Right lobe of liver (tissue), 6 donors: ENCODE measurements at places on chromosomes 3 and 15. TPM values are rescaled to one million over a fixed set of nuclear protein-coding genes. Genes with fewer than 3 reads are reported as not detected.

- no peak for DNase-seq
These were observed 647.4 kb downstream of the NR2F2 start for GRCh38 chr15:96977886-96978285.

DNA sequence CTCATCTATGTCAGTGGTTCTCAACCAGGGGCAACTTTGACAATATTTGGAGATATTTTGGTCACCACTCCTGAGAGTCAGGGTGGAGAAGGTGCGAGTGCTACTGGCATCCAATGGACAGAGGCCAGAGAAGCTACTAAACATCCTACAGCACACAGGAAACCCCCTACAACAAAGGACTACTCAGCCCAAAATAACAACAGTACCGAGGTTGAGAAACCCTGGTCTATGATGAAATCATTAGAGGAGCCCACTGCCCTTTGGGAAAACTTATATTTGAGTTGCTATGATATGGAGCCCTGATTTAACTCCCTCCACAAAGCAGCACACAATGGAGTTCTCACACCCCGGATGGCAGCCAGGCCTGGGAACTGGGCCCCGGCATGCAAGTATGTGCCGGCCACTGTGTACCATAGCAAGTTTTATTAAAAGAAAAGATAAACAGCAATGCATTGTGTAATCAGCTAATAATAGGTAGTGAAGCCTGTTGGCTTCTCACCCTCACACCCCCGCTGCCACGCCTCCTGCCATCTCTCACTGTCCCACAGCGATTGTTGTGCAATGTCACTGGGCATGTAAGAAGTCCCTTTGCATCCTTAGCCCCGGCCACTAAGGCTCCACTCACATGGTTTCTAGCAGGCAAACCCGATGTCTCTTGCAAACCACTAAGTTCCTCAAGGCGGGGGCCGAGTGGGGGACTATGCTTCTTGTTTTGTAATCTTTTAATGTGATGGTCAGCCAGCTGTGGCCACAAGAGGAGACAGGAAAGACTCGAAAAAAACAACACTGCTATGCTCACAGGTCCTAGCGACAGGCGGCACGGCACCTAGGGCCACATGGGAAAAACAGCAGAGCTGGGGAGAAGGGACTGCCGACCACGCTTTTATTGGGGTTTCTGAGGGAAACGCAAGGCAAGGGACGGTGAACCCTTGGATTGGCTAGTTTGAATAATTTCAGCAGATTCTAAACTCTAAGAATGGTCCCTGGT, 110.0 kb downstream of the AQP9 start:
- peak; percentile 89 for DNase-seq

DNA sequence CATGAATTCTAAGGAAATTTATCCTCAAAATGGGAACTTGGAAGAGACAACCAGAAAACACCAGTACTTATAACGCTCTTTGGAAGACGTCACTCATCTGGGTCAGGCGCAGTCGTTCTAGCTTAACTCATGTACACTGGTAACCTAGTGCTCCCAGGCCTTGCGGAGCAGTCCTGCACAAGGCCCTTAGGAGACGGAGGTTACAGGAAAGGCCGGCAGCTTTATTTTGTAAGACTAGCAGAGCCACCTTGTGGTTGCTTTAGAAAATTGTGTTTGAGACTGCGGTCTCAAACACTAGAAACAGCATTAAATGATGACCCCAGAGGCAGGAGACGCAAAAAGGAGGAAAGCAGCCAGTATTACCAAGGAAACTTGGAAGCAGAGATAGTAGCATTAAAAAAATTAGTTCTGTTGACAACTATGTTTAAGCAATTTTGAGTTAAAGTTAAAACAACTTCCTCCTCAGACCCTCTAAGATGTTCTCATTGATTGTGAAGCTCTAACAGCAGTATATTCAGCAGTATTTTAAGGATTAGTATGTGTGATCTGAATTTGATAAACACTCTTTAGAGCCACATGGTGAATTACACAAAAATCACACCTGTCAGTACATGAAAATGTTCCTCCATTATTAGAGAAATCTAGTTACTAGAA, 141.9 kb upstream of the C2CD4B start:
- DNase-seq: peak; percentile 66

- no peak for DNase-seq
These were observed 39.4 kb upstream of the TIPARP start for GRCh38 chr3:156635034-156635433.

GRCh38 chr3:53730576-53730975, 115.6 kb downstream of the CHDH start:
- no peak for DNase-seq

DNA sequence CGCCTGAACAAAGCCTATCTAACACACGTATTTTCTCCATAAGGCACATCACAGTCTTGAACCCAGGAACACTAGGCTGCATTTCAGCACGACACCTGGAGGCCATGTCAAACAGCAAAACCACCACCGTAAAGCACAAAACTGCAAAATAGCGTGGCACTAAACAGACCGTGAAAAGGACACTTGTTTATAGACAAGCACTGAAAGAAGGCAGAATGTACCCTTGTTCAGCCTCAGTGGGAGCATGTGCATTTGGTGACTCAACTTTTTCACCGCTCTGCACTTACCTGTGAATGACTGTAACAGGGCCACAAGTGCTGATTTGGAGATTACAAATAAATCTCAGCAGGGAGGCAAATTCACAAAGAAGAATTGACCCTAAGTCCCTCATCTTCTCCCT, 80.8 kb downstream of the ISG20 start:
- DNase-seq: no peak

GRCh38 chr3:53188136-53188685, 27.2 kb downstream of the PRKCD start:
- no peak for DNase-seq

DNA sequence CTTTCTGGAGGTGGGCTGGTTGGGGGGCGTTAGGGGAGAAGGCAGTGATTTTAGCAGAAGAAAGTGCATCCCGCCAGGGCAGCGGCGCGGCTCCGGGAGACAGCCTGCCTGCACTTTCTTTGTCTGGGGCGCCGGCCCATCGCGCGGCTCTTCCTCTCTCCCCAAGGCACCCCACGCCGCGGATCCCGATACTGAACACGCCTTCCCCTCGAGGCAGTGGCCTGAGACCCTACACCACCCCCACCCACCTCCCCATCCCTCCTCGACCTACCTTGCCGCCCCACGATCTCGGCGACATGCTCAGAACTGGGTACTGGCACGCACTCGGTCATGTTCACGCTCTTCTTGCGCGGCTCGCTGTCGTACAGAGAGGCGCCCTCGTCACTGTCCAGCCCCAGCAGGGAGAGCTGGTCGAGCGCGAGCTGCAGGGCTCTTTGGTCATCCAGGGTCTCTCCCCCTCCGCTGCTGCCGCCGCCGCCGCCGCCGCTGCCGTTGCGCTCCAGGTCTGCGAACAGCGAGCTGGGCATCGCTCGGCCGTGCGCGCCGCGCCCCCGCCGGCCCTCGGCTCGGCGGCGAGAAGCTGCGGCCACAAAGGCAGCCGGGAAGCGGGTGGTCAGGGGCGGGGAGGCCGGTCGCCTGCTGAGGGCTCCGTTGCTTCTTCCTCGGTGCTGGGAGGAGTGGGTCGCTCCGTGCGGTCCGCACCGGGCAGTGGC, 483 bp downstream of the MEX3B start:
- peak; percentile 47 for DNase-seq

CCDC39 gene
- total RNA-seq: not detected

IL16 gene
- 2.1 TPM for total RNA-seq

- DNase-seq: no peak
These were observed 432.5 kb downstream of the MFSD1 start for GRCh38 chr3:159234306-159234705.

DNA sequence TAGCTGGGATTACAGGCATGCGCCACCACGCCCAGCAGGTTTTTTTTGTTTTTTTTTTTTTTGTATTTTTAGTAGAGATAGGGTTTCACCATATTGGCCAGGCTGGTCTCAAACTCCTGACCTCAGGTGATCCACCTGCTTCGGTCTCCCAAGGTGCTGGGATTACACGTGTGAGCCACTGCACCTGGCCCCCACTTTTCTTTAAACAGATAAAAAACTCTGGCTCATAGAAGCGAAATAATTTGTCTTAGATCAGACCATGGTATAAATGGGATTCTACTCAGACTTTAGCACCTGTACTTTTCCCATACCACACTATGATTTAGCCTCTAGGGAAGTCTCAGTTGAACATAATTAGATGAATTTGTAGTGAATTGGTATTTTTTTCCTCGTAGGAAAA, 182.4 kb downstream of the AKAP13 start:
- DNase-seq: no peak

GRCh38 chr3:13536832-13537231, 12.1 kb upstream of the FBLN2 start:
- no peak for DNase-seq

GRCh38 chr3:38054499-38055001, 15.5 kb downstream of the DLEC1 start:
- no peak for DNase-seq

SOX14 gene
- not detected for total RNA-seq

ITIH1 gene
- 1,173 TPM for total RNA-seq

GRCh38 chr15:43749690-43750345, 3.6 kb downstream of the PDIA3 start:
- DNase-seq: peak; percentile 35

DNA sequence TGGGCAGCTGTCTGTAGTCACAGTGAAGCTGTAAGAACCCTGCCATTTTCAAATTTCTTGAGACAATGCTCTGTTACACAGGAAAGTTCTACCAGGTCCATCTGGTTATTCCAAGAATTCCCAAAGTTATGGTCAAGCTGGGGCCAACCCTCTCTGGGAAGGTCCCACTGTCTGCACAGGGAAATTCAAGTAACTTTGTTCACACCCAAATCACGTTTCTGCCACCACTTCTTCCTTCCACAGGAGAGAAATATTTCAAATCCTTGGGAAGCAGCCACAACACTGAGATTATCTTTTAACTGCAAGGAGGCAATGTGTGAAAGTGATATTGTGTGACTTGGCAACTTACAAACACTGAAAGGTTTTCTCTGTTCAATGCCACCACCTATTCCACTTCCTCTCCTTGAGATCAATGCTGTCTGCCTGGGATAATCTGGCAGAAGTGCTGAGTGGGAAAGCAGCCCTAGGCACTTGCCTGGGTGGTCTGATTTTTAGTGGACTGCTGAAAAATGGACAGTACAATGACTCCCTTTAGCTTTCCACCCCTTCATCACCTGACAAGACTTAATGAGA, 5.6 kb downstream of the SCAMP2 start:
- DNase-seq: no peak

- DNase-seq: no peak
These were observed 52.9 kb downstream of the TRPM7 start for GRCh38 chr15:50633653-50634052.

NOX5 gene
- total RNA-seq: not detected

RFX7 gene
- total RNA-seq: 7.1 TPM

GRK7 gene
- not detected for total RNA-seq

- DNase-seq: no peak
These were observed 4.4 kb upstream of the IRAK2 start for GRCh38 chr3:10160346-10160745.

BCL2A1 gene
- total RNA-seq: 2.9 TPM

CCR8 gene
- total RNA-seq: not detected

- no peak for DNase-seq
These were observed 215.3 kb upstream of the CGNL1 start for GRCh38 chr15:57160823-57161560.

DNA sequence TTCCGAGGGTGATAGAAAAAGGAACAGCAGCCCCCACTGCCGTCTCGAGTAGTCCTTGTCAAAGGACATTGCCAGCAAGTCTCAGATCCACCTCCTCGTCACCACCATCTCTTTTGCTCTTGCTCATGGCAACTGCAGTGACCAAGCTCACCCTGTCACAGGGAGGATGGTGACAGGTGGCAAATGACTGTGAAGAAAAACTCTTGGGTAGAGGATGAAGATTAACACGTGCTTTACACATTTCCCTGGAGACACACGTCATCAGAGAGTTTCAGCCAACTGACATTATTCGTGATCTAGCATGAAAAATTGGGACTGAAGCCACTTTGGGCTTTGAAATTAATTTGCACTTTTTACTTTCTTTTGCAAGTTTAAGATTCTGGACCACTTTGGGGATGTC, 174.3 kb downstream of the EBLN2 start:
- no peak for DNase-seq

DNA sequence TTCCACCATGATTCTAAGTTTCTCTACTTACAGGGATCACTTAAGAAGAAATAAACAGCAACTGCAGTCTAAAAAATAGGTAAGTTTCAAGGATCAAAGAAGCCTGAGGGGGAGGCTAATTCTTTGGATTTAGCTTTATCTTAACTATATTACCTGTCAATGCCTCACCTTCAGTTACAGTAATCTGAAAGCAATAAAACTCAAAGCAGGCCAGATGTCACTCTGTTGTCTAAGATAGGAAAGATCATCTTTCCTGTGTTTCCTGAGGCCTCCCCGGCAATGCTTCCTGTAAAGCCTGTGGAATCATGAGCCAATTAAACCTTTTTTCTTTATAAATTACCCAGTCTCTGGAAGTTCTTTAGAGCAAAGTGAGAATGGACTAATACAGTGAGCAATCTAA, 60.2 kb downstream of the NPTN start:
- DNase-seq: no peak

DNA sequence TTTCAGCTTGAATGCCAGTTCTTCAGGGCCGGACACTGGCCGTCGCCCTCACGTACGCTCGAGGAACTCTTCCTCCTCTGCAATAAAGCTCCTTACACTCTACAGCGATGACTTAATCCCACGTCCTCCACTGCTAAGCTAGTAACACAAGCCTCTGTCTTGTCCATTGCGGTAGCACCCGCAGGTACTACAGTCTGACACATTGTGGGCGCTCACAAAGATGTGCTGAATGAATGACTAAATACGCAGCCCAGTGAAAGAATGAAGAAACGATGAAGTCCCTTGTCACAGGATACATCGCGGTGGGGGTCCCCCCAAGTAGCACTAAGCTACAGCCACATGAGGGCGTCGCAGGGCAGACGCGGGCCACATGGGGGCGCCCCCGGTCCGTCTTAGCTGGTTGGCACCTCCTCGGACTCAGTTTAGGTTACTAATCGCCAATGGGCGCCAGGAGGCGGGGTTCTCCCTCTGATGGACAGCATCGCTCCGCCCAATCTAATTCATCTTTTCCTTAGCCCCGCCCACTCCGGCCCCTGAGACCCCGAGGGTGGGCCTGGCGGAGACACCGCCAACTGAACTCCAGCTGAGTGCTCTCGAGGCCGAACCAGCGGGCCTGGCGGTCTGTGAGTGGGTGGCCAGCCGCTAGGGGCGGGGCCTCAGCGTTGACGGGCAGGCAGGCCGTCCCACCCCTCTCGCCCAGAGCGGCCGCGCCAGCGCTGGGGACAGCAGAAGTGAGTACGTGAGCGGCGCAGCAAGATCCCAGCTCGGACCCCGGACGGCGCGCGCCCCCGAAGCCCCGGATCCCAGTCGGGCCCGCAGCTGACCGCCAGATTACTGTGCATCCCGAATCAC, at the start of gene EPHB3:
Gene EPHB3, plus strand, starts transcription at position 725 of the 852 bp plus-strand sequence. CDS start 451 bp downstream, outside the sequence.
- peak; percentile 97 for DNase-seq

DNA sequence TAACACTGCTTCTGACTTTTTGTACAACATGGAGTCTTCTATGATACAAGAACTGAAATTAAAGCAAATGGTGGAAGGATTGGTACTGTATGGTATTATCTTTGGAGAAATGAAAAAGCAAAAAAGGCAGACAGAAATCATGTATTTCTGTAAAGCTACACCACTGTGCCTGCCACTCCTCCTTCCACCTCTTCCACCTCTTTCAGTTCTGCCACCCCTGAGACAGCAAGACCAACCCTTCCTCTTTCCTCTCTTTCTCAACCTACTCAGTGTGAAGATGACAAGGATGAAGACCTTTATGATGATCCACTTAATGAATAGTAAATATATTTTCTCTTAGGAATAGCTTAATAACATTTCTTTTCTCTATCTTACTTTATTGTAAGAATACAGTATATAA, 57.0 kb downstream of the CD200 start:
- no peak for DNase-seq

GRCh38 chr3:46061108-46061720, 33.9 kb upstream of the XCR1 start:
- no peak for DNase-seq
